ENCODE measurements at places on chromosomes 2 and 18. TPM values are rescaled to one million over a fixed set of nuclear protein-coding genes. Genes with fewer than 3 reads are reported as not detected.

- no peak for DNase-seq
These were observed 154.2 kb upstream of the CNTNAP5 start for GRCh38 chr2:123870881-123871276.

GRCh38 chr2:15633043-15633970 lies 41.6 kb downstream of the DDX1 start:
- DNase-seq = no peak

SPHKAP gene
- total RNA-seq = not detected

DNA sequence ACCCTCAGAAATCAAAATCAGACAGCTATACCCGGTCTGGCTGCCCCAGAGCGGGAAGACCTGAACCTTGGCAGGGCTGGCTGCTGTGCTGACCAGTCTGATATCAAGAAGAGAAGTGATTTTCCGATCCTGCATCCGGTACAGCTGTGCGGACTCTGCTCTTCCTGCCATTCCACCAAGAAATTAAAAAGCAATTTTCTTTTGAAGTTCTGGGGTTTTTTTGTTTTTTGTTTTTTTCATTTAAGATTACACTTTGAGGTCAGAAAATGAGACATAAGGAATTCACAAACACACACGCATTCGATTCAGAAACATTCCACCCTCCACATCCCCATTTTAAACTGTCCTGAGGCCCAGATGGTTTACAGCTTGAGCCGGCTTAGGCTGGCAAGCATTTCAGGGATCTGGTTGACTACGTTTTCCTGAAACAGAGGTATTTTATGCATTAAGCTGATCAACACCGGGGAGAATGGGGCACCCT lies 156.5 kb downstream of the COL6A3 start:
- no peak for DNase-seq

- DNase-seq = no peak
These were observed 2.2 kb downstream of the DSG2 start for GRCh38 chr18:31500051-31500688.

PLEK gene
- 0.60 TPM for total RNA-seq

MXD1 gene
- total RNA-seq = 17.0 TPM

DNA sequence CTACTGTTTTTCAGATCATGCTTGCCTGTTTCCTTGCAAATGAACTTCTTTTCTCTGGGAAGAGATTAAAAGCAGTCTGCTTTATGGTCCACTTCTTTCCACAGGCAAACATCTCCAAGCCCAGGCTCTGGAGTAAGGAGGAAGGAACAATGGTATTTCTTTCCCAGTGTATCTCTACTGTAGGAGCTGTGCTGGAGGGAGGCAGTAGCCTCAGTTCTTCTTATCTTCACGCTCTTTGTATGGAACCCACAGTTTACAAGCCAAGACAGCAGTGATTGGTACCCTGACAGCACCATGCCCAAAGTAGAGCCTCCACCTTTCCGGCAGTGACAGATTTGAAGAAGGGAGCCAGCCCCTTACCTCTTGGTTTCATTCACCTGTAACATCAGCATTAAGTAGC lies 35.2 kb downstream of the SPOPL start:
- no peak for DNase-seq

DNA sequence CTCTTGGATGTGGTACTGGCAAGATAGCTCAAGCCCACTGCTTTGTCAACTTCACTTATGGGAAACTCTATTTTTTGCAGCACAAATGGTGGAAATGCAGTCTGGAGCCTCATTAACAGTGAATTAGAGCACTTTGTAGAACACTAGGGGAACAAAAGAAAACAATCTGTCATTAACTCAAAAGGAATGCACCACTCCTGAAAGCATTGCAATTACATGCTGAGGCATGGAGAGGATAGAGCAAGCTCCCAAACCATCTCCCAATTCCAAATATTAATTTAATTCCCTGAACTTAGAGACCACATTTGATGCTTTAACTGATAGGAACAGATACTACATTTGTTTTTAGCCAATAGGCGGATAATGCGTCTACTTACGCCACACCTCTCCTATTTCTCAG lies 32.8 kb upstream of the TANC1 start:
- no peak for DNase-seq

GRCh38 chr2:19589791-19590190 lies 231.4 kb upstream of the OSR1 start:
- DNase-seq = no peak

DNA sequence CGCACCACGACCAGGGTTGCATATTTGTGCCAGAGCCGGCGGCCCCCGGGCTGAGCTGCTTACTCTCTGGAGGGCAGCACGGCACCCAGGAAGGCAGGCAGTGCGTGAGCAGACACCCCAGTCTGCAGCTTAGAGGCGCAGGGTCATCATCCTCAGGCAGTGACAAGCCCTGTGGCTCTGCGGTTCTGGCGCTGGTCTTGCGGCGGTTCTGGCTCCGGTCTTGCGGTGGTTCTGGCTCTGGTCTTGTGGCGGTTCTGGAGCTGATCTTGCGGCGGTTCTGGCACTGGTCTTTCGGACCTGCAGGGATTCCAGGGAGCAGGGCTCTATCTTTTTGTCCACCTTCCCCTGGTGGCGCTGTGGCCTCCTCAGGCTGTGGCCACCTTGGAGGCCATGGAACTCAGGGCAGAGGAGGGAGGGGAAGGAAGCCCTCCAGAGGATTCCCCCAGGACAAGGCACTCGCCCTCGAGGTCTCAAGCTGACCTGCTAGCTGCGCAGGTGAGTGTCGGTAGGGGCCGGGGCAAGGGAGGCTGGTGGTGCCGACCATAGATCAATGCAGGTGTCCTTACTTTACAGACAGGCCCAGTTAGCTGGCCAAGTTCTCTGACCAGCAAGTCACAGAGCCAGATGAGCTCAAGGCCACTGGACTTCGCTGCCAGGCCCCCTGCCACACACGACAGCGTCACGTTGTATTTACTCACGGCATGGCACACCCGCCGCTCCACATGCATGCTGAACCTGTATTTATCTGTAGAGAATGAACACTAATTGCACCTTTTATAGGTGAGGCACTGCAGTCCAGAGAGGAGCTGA lies 14.9 kb downstream of the ESPNL start:
- no peak for DNase-seq

- DNase-seq = no peak
These were observed 29.8 kb downstream of the CYTIP start for GRCh38 chr2:157414050-157414449.

GRCh38 chr2:28670856-28671255 lies 80.8 kb upstream of the PPP1CB start:
- DNase-seq = no peak

GRCh38 chr2:172639256-172639655 lies 83.4 kb downstream of the PDK1 start:
- DNase-seq = no peak

DNA sequence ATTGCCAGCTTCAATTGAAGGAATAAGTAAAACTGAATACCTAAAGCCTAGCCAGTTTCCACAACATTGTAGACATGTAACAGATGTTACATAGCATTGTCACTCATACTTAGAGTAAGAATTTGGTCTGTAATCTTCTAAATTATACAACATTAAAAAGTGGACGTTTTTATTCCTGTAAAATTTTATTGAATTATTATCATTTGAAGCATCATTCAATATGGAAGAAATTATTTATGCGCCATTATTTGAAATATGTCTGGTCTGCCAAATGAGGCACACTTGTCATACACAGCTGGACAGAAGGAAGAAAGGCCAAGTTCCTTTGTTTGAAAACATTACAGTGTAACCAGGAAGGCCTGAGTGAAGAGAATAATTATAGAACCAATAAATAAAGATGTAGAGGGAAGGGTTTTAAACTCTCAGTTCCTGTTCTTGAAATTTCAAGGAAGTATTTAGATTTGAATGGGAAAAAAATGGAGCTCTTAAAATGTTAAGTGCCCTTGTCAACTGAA lies 575.5 kb downstream of the LRRTM4 start:
- DNase-seq = no peak

- DNase-seq = no peak
These were observed 726.8 kb upstream of the DDX18 start for GRCh38 chr2:117087535-117088291.

DNA sequence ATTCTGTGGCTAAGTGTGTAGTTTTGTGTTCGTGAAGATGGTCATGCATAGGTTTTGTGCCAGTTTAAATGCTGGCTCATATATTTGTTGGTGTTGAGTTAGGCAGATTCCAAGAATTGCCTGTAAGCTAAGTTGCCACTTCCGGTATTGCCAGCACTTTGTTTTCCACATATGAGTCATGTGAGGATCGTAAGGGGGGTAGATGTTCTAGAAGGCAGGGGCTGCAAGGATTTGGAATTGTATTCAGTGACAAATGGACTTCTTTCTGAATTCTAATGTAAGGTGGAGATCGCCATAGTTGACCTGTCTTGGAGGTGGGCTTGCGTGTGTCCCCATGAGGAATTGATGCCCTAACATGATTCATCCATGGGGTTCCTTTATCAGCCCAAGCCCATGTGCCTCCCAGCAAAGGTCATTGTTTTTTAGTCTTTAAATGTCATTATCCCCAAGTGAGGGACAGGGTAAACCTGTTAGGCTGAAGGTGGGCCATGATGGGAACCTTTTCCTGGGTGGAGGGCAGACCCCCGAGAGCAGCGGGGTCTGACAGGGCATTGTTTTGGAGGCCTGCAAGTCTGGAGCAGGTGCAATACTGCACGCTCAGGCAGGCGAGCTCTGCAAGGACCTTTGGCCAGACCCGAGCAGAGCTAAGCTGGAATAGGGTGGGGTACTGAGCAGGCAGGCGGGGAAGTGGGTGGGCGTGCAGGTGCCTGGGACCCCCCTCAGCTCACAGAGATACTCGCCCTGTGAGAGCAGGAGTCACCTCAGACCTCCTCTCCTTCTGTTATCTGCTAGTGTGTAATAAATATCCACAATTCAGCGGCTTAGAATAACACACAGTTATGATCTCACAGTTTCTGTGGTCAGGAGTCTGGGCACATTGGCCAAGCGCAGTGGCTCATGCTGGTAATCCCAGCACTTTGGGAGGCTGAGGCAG lies 77.4 kb downstream of the LRRFIP1 start:
- DNase-seq = no peak

GRCh38 chr2:160967523-160967922 lies 192.7 kb upstream of the TANK start:
- DNase-seq = no peak

DNA sequence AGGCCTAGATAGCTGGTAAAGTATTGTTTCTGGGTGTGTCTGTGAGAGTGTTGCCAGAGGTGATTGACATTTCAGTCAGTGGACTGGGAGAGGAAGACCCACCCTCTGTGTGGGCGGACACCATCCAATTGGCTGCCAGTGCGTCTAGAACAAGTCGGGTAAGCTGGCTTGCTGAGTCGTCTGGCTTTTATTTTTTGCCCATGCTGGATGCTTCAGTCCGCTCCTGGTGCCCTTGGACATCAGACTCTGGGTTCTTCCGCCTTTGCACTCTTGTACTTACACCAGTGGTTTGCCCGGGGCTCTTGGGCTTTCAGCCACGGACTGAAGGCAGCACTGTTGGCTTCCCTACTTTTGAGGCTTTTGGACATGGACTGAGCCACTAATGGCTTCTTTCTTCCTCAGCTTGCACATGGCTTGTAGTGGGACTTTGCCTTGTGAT lies 24.3 kb downstream of the DIS3L2 start:
- no peak for DNase-seq

CPO gene
- not detected for total RNA-seq

CHRND gene
- not detected for total RNA-seq

GRCh38 chr2:40113272-40113968 lies 334.4 kb upstream of the THUMPD2 start:
- DNase-seq = no peak

LNPK gene
- 35.7 TPM for total RNA-seq

GRCh38 chr18:13796515-13796914 lies 27.4 kb upstream of the MC5R start:
- no peak for DNase-seq

IMPA2 gene
- total RNA-seq = 20.4 TPM

DNA sequence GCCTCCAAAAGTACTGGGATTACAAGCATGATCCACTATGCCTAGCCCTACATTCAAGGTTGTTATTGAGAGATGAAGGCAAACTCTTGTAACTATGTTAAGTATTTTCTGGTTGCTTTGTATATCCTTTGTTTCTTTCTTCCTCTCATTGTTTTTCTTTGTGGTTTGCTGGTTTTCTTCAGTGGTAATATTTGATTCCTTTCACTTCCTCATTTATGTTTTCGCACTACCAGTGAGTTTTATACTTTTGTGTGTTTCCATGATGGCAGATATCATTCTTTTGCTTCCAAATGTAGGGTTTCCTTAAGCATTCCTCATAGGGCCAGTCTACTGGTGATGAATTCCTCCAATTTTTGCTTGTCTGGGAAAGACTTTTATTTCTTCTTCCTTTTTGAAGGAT lies 90.2 kb downstream of the NCK2 start:
- no peak for DNase-seq

DNA sequence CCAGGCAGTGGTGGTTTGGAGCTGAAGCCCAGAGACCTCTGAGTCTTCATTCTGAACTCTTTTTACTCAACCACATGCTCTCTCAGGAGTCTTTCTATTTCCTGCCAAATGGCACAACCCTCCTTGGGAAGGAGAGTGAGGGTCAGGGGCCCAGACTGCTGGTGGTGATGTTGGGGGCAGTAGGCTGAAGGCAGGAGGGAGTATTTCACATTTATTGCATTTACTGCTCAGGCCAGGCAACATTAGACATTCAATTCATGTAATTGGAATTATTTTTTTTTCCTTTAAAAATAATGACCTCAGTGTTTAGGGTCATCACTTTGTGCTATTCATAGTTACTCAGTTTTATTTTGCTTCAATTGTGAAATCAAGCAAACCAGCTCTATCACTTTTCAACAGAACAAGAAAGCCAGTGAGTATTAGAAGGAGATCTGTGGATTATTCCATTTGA lies 311.3 kb upstream of the NT5C1B start:
- DNase-seq = no peak

DNA sequence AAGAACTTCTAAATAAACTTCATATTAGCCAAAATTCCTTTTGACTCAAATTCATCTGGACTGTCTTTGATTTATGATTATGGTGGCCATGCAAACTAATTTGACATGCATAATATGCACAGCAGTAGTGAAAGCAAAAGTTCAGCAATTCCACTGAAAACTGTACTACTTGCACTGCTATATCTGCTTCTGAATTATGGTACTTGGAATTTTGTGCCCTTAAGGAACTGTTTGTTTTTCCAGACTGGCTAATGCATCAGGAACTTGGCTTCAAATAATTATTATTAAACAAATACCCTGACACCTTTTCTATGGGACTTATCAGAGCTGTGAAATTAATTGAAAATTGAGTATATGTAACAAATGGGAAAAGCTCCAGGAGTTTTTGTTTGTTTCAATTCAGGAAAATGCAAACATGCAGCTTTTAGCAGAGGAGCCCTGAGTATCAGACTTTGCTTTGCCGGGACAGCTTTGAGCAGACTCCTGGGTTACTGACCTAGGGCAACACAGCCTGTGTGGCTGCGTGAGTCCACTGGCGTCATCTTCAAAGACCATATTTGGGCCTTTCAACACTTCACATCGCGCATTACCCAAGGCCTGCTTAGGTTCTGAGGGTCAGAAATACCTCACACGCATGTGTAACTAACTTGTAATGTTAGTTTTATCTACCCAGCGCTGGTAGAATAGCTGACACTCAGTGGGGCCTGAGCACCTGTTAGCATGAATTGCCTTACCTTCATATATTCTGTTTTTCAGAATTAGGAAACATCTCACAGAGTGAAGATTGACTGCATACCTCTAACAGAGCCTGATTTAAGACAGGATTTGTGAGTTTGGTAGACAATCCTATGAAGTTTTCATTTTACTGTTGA lies 35.4 kb downstream of the CFAP221 start:
- DNase-seq = no peak

- DNase-seq = no peak
These were observed 1.1 kb upstream of the CFLAR start for GRCh38 chr2:201114846-201115245.

CD8B2 gene
- not detected for total RNA-seq

Data from activated CD4-positive, alpha-beta T cell treated with anti-CD3 and anti-CD28 coated beads, Interleukin-2, amount 10 ng/mL, durations not matched to agents 7 days and 5 days (primary cell).